Small intestine (tissue), 16 donors: ENCODE measurements at places on chromosomes 3 and 15. TPM values are rescaled to one million over a fixed set of nuclear protein-coding genes. Genes with fewer than 3 reads are reported as not detected.

The GOLGA8K gene
- 0.07 TPM for polyA plus RNA-seq

The KCNH8 gene
- not detected for polyA plus RNA-seq

The SGO1 gene
- polyA plus RNA-seq, result 2.2 TPM

The CSPG4 gene
- polyA plus RNA-seq, result 0.54 TPM

The B3GNT5 gene
- 23.4 TPM for polyA plus RNA-seq

The CYP8B1 gene
- not detected for polyA plus RNA-seq

The SRP14 gene
- polyA plus RNA-seq, result 329 TPM

The SLC22A14 gene
- not detected for polyA plus RNA-seq

The DCLK3 gene
- not detected for polyA plus RNA-seq
